Neuronal stem cell (in vitro differentiated cells): ENCODE measurements at places on chromosomes 4 and X.
A peak's percentile ranks its signal among the peaks of the same experiment; 100 is the strongest.

DNA sequence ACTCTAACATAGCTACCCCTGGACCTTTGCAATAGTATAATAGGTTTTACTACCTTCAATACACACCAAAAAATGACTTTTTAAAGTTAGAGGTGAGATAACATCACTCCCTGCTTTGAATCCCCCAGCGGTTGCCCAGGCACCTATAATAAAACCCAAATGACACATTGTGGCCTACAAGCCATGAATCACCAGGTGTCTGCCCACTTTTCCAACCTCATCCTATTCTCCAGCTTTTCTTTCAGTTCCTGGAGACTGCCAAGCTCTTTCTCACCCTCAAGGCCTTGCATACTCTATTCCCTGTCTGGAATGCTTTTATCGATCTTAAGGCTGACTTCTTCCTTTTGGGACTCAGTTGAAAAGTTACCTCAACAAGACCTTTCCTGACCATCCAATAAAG, 16.4 kb upstream of the PRSS48 start:
- DNase-seq: no peak

DNA sequence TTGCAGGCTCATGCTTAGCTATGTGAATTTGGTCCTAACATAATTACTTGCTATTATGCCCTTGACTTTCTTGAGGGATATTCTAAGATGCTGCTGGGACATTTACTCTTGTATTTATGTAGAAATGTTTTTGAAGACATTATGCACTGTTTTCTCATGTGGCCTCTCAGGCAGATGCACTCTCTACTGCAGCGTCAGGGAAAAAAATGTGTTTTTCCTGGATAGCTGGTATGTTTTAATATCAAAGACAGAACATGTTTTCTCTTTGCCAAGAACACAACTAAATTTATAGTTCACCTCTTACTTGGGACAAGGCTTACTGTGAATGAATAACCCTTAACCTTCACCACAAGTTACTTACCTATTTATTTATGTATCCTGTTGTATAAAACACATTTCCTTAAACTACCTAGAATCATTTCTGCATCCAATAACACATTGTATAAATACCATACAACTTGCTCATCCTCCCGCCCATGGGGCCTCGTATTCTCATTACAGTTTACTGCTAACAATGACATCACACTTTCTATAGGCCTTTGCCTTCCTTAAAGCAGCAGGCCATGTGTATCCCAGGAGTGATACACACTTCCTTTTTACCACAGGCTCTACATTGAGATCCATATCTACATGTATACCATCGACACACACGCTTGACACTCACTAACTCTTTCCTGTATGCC, 178.7 kb downstream of the SLIT2 start:
- no peak for DNase-seq

DNA sequence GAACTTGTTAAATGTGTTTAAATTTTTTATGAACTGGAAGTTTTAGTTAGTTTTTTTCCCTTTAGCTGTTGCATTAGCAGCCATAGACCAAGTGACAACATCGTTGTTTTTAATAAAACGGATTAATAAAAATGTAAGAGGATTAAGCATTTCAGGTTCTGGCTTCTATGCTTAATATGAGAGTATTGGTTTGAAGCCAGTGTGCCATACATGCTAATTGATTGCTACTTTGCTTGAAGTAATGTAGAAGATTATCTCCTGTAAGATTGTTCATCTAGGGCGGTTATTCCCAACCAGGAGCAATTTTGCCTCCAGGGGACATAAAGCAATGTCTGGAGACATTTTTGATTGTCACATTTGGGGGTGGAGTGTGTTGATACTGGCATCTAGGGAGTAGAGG, 54.3 kb downstream of the TLL1 start:
- DNase-seq: no peak

- no peak for DNase-seq
Observed at GRCh38 chrX:155544881-155545280, 67.9 kb downstream of the TMLHE start.

- no peak for DNase-seq
Observed at GRCh38 chr4:148442832-148443511, 758 bp upstream of the NR3C2 start.

GRCh38 chrX:29297171-29297800, 710.0 kb downstream of the IL1RAPL1 start:
- DNase-seq: no peak

GRCh38 chrX:31178064-31178768, 106.4 kb upstream of the FTHL17 start:
- no peak for DNase-seq

GRCh38 chrX:8049827-8050226, 121.2 kb downstream of the VCX2 start:
- no peak for DNase-seq

GRCh38 chr4:177177541-177178081, 132.1 kb upstream of the NEIL3 start:
- DNase-seq: no peak

- DNase-seq: no peak
Observed at GRCh38 chrX:37812110-37812509, 32.3 kb downstream of the CYBB start.

GRCh38 chr4:93029769-93030168, 726.0 kb downstream of the GRID2 start:
- no peak for DNase-seq

DNA sequence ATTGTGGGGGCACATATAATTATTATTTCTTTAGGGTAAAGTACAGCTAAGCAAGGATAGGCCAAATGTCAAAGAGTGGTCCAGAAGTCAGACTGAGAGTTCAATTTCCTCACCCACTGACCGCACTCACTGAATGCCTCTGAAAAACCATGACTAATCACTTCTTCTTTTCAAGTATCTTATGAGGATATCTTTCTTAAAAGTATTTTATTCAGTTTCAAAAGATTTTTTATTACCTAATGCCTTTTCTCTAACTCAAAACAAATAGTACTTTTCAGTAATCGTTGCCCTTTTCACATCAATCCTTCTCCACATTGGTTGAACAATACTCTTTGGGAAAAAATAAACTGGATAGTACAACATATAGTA, 61.7 kb upstream of the CAMK2D start:
- no peak for DNase-seq

GRCh38 chr4:11596989-11597388, 168.3 kb upstream of the HS3ST1 start:
- DNase-seq: no peak

GRCh38 chr4:56698329-56698728, 17.2 kb upstream of the HOPX start:
- no peak for DNase-seq

GRCh38 chr4:14856062-14856933, 146.0 kb upstream of the CPEB2 start:
- DNase-seq: no peak

GRCh38 chr4:40916880-40917279, 167.1 kb downstream of the NSUN7 start:
- no peak for DNase-seq

DNA sequence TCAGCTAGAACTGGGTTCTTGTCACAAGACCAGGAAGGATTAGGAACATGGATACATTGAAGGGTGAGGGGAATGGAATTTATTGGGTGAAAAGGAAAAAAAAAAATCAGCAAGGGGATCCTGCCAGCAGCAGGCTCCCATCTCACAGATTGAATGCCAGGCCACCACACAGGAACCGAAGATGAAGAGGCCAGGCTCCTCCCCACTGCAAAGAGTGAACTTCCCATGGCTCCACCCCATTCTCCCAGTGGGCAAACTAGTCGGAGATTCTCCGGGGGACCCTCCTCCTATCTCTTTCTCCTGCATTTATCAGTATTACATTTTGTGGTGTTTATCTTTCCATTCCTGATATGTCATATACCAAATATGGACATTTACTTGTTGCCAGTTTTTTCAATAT, 46.0 kb upstream of the MAGED1 start:
- DNase-seq: no peak

DNA sequence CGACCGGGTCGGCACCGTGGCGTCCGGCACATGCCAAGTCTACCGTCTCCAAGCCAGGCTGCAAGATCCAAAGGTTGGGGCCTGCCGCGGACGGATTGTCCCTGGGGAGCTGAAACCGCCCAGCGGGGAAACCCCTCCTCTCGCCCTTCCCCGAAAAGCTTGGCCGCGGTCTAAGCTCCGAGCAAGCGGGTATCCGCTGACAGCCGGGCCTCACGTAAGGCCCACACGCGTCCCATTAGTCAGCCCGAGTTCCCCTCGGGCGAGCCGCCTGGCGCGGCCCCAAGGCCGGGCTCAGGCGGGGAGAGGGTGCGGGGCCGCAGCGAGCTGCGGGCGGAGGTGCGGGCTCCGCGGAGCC, 6.8 kb upstream of the BCOR start:
- no peak for DNase-seq

DNA sequence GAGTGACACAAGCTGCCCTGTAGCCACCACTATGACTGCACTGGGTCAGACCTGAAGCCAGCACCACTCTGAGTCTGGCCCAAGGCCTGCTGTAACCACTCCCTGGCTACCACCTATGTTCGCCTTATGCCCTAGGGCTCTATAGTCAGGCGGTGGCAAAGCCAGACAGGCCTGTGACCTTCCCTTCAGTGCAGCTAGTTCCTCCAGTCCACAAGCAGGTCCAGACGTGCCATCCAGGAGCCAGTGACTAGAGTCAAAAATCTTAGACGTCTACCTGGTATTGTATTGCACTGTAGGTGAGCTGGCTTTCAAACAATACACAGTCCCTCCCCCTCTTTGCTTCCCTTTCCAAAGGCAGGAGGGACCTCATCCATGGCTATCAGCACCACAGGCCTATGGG, 54.0 kb upstream of the RNF128 start:
- no peak for DNase-seq

DNA sequence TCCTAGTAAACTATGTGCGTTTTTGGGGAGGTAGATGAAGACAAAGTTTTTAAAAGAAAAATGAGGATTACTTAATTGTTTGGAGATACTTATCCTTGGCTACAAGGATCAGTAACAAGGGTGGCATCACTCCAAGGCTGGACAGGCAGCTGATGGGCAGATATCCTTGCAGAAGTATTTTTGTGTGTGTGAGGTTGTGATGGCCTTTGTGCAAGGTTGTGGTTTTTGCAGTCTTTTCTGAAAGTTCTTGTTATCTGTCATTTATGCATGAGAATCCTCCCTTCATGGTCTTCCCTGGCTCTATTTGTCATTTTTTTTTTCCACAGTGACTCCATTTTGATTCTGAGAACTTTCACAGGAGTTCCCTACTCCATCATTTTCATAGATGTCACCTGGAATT, 96.0 kb upstream of the C1GALT1C1 start:
- no peak for DNase-seq

DNA sequence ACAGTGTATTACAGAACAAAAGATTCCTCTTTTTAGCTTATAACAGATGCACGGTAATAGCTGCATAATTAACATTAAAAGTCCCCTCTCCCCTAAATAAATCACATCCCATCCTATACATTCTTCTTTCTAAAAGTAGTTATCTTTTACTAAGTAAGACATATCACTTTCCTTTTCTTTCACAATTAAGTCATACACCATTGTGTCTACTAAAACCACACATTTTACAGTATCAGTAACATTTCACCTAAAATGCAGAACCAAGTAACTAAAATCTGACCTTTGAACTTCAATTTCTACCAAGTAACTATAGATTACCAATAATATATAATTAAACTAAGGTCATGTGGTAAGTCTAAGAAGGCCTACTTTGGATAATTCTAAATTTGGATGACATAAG, 14.2 kb downstream of the DHX15 start:
- no peak for DNase-seq

DNA sequence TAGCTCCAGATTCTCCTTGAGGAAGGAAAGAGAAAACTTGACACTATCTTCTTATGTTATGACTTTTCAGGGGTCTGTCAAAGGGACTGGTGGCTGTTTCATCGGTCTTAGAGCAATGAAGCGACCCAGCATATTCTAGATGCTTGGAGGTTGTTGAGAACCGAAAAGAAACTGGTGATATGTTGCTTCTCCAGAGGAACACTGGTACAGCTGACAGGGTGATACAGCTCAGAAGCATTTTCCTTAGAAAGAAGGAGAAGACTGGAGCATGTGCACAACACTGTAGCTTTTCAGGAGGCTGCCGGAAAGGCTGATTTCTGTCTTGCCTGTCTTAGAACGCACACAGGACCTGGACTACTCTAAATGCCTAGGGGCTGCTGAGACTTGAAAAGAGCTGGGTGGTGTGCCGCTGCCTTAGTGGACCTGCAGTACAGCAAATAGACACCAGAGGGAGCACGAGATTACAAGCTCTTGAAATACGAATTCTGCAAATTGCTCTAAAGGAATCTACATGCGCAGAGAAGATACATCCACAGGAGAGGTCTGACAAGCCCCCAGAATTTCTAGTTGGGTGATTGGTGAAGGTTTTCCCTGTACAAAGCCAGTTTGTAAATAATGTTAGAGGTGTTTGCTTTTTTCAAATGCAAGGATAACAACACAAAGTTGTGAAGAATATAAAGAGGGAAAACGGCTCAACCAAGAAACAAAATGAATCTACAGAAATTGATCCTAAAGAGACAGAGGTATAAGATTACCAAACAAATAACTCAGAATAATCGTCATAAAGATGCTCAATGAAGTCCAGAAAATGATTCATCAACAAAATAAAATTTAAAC, 223.1 kb upstream of the DMD start:
- DNase-seq: peak; percentile 57

DNA sequence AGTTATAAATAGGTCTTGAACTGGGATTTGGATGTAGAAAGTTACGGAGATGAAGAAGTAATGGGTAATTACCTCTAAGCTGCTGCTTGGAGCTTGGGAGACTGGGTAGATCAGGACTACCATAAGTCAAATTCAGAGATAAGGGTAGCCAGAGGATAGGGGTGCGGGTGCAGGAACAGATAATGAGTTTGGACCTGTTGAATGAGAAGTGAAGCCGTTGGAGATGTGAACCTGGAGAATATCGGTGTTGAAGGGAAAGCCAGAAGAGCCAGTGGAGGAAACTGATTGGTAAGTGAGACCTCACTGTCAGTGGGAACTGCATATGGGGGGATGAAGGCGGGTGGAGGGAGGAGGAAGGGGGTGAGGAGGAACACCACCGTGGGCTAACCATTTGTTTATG, 618 bp upstream of the FOXO4 start:
- no peak for DNase-seq

- no peak for DNase-seq
Observed at GRCh38 chr4:24226667-24227066, 336.8 kb upstream of the PPARGC1A start.

DNA sequence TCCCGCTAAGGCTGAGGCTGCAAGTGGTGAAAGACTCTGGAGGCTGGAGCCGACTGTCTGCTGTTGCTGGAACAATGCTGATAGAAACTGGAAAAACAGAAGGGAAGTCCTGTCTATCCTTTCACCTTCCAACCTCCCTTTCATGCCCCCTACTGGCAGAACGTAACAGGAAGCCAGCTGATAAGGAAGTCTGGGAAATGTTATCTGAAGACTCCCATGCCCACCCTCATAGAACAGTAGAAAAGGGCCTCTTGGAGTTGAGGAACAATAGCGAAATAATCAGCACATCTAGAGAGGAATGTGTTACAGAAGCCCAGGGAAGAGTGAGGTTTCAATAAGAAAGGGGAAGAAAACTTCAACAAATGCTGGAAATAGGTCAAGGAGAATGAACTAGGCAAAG, 117.1 kb upstream of the DKK2 start:
- peak; percentile 4 for DNase-seq

- no peak for DNase-seq
Observed at GRCh38 chr4:94934864-94935263, 177.1 kb downstream of the BMPR1B start.
